Nephron progenitor cell (in vitro differentiated cells): ENCODE measurements at places on chromosomes 12 and 14.

DNA sequence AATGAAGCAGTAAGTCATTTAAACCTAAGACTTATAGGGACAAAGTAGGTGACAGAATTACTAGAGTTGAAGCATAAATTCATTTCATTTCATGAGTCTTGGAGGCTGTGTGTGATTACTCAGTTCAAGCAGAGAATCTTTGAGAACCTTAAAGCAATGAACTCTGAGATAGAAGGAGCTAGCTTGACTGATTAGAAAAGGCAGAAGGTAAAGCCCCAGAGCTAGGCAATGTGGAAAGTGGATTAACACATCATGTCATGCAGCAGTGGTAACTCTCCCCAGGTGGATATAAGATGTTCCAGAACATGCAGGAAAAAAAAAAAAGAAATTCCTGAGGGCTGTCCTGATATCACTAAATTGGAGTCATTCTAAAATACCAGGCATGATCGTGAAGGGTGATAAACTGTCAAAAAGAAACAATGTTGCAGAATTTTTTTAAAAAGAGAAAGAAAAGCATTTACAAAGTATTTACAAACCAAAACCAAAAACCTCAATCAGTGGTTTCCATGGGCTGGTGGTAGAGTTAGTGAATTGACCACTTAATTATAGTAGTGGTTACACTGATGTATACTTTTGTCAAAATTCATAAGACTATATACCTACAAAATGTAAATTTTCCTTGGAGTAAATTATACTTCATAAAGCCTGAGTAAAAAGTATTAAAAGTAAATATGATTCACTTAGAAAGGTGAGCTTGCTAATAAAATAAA lies 12.7 kb upstream of the SLC16A7 start:
- DNase-seq, result no peak

- no peak for DNase-seq
Measured at GRCh38 chr12:70619471-70620152, 17.6 kb downstream of the PTPRB start.

DNA sequence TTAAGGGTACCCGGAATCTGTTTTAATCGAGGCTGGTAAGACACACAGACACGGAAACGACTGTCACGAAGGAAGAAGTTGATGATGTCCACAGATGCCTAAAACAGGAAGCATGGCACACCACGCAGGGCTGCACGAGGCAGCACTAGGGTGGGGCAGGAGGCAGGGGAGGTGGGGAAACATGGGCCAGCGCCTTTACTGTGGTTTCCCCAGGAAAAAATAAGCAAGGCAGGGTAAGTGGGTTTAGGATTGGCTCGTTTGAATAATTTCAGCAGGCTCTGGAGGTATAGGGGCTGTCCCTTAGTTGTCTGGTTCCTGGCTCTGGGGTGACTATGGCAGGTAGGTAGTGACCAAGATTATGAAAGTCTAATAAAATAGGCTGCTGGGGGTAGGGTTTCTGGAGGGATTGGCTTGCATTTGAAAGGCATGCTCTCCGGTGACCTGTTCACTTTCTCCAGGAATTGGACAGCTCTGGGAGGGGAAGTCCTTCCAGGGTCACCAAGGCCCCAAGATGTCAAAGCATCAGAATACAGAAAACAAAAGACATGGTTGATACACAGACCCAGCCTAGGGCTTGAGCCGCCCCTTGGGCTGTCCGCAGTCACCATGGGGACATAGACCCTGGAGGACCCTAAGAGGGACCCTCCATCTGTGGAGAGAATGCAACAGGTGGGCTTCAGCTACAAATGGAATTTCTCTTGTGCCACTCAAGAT lies 35.3 kb downstream of the MAP1LC3B2 start:
- DNase-seq, result no peak

GRCh38 chr12:68416826-68417225 lies 84.7 kb upstream of the MDM1 start:
- no peak for DNase-seq

- no peak for DNase-seq
Measured at GRCh38 chr12:80470403-80470802, 26.4 kb downstream of the PTPRQ start.

GRCh38 chr14:56175773-56176172 lies 57.6 kb downstream of the PELI2 start:
- no peak for DNase-seq

DNA sequence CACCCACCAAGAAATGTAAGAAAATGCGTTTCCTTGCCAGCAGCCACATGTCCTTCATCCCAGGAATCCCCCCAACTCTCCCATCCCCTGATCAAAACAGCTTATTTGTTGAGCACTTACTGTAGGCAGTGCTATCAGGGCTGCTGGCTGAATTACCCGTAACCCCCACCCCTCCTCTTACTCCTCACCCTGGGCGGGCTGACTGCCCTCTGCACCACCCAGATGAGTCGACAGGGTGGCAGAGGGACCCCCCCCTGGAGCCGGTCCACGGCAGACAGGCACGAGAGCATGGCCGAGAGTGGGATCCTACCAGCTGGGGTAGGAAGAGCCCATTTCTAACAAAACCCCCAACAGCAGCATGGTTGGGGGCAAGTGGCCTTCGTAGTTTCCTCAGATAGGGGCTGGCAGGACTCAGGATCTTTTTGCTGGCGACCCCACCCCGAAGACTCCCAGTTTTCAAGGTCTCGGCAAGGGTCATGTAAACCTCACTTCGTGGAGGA lies 1.1 kb upstream of the RHOF start:
- DNase-seq, result no peak

GRCh38 chr14:91654836-91655235 lies 77.0 kb downstream of the CATSPERB start:
- no peak for DNase-seq

DNA sequence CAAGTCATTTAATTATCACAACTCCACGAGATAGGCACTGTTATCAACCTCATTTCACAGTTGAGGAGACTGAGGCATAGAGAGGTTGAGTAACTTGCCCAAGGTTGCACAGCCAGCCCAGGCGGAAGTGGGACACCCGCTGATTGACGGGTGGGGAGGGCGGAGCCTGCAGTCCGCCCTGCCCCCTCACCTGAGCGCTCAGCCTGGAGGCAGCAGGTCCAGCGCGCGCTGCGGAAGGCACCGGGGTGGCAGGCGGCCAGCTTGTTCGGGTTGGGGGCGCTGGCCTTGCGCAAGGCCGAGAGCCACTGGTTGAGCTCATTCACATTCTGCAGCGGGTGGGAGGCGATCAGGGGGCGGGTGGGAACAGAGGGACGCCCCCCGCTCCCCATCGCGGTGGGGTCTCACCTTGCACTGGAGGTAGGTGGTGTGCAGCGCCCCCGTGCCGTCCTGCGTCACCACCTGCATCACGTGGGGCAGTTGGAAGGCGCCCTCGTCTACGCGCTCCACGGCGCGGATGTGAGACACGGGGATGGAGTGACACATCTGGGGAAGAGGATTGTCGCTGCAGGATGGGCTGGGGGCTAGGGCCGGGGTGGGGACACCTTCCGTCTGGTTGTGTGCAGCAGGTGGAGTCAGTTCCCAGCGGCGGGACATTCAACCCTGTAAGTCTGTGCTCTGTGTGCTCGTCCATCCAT lies 31.7 kb downstream of the RASAL1 start:
- DNase-seq, result peak; percentile 53

GRCh38 chr12:46267825-46268582 lies 839 bp downstream of the SLC38A1 start:
- peak; percentile 32 for DNase-seq

GRCh38 chr14:89575386-89576061 lies 158.5 kb upstream of the FOXN3 start:
- DNase-seq, result no peak

DNA sequence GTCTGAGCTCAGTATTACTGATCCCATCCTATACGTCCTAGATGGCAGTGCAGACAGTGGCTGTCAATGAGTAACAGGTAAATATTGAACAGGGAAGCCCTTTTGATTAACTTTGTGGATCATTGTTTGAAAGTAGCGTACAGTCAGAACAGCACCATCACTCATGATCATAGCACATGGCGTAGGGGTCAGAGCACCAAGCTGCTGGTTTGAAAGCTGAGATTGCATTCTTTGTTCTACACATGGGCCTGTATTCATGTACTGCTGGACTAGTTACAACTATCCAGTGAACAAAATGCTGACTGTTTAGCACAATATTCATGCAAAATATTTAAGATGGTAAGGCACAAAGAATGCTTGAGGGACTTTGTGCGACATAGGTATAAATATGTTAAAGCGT lies 131.8 kb downstream of the NPAS3 start:
- no peak for DNase-seq

DNA sequence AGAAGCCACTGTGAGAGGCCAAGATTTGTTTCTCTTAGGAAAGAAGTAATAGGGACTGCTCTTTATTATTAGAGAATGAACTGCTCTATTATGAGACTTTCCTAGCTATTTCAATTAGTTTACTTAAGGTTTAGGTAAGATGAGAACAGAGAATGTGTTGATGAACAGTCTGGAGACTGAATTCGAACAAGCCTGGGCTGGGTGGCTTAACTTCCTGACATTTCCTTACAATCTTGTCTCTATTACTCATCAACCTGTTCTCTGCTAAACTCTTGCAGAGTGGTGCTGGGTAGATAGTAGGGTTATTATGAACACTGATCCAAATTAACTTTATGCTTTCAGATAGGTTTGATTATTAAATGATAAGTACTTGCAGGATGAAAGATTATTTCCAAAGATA lies 31.2 kb downstream of the SLC15A5 start:
- no peak for DNase-seq

GRCh38 chr14:71466251-71466650 lies 466.0 kb upstream of the RGS6 start:
- no peak for DNase-seq

DNA sequence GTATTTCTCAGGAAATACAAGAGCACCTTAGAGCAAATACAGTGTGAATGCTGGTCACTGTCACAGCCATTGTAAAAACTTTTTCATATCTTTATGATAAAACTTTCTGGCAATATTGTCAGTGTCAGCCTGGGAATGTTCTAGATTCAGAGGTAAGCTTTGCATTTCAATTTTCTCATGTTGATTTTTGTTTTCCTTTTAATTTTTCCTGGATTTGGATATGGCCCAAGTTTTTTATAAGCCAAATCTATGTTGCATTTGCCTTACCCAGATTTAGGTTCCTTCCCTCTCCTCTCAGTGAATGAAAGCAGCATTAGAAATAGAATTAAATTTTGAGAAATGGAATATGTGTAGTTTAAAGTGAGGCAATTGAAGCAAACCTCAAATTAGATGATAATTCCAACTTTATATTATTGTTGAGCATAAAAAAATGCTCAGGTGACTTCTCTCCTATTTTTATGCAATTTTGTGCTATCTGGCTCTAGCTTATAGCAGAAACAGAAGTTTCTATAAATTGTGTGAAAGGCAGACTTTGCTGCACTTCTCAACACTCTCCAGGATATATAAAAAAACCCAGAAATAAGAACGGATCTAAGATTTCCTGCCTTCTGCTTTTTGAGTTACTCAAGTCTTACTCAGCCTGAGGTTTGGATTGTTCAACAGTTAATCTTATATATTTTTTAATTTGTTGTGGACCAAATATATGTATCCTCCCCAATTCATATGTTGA lies 368.2 kb upstream of the PRICKLE1 start:
- no peak for DNase-seq

DNA sequence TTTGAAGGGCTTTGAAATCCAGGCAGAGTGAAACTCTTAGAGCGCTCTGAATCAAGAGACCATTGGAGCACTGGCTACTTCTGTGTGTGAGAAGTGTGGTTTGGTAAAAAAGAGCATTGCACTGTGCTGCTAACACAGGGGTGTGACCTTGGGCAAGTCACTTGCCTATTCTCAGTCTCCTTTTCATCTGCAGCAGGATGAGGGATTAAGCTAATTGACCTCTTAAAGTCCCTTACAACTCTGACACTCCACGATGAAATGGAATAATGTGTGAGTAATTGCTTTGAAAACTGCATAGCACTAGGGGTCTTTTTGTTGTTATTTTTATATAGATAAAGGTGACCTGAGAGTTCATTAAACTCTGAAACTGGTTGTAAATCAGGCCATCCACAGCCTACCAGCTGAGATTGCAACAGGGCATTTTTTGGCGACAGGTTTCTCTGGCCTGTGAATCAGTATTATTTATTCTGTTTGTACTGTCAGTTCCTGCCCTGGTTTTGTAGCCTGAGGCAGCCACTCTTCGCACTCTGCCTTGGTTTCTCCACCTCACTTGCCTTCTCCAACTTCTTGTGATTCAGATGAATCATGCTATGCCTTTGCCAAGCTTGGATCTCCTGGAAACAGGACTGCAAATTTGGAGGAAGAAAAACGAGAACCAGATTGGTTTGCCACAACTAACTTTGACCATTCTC lies 159.9 kb upstream of the PARP11 start:
- DNase-seq, result no peak

GRCh38 chr12:96206936-96207662 lies 12.9 kb downstream of the ELK3 start:
- DNase-seq, result no peak

GRCh38 chr14:100592972-100593371 lies 5.8 kb upstream of the BEGAIN start:
- DNase-seq, result no peak

- DNase-seq, result no peak
Measured at GRCh38 chr12:116773276-116773731, 35.2 kb downstream of the RNFT2 start.

DNA sequence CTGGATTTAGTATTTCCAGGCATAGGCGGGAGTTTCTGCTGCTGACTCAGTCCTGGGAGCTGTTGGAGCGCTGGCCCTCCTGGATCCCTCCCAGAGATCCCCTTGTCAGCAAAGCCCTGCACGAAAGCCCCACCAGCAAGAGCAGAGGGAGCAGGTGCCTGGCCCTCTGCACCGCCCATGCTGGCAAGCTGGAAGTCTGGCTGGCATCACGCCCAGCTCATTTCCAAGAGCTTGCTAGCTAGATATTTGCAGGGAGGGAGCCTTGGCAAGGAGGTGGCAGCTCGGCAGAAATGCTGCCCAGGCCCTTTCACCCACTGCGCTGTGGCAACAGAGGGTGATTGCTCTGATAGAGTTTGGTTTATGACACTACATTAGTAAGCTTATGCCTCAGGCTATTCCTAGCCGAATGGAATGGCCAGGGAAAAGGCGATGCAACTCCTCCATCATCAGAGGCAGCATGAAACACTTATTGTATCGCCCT lies 193.9 kb downstream of the EMP1 start:
- no peak for DNase-seq

- no peak for DNase-seq
Measured at GRCh38 chr14:91749868-91750267, 18.0 kb upstream of the CATSPERB start.

- peak; percentile 63 for DNase-seq
Measured at GRCh38 chr12:26195250-26195640, at the start of gene SSPN. SSPN (plus strand) TSS chr12:26195573; CDS start chr12:26195673, 100 bp downstream.

DNA sequence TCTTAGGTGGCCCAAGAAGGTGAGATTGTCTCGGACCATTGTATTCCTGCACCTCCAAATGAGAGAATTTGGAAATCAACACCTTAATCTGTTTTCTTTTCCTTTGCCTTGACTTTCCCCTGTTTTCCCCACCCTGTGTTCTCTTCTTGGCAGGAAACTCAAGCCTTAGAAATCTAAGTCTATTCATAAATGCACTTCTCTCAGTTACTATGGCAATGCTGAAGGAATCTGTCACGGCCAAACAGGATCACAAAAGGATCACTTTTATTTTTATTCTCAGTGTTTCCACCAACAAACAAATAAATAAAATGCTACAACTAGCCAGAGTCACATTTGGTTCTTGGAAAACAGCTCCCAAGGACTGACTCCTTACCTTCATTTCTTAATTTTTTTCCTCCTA lies 270.5 kb downstream of the BCAT1 start:
- no peak for DNase-seq
